Stimulated activated CD4-positive, alpha-beta T cell treated with anti-CD3 and anti-CD28 coated beads, Interleukin-12 subunit alpha, Interleukin-12 subunit beta, amount 100 ng/mL, for 4 hours (primary cell): ENCODE measurements at places on chromosomes 12 and 14.

DNA sequence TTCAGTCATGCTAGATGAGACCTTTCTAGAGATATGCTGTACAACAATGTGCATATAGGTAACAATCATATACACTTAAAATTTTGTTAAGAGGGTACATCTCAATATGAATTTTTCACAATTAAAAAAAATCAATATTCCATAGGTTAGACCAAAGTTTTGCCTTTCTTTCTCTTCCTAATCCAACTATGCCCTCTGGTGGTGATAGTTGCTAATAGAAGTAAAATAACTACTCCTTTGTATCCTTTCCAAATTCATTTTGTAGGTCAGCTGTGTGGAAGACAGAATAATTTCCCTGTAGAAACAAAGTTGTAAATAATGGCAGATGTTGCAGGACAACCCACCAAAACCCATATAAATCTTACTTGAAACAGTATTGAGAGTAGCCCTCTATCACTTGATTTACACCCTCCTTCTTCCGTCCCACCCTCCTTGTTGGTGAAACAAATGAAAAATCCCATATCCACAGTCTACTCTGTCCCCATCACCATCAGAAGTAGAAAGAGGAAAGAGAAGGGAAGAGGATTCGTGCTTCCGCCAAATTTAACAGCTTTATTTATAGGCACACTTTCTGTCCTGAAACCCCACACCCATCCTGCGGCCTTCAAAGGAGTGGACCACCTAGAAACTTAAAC lies 34.2 kb upstream of the KICS2 start:
- no peak for DNase-seq

DNA sequence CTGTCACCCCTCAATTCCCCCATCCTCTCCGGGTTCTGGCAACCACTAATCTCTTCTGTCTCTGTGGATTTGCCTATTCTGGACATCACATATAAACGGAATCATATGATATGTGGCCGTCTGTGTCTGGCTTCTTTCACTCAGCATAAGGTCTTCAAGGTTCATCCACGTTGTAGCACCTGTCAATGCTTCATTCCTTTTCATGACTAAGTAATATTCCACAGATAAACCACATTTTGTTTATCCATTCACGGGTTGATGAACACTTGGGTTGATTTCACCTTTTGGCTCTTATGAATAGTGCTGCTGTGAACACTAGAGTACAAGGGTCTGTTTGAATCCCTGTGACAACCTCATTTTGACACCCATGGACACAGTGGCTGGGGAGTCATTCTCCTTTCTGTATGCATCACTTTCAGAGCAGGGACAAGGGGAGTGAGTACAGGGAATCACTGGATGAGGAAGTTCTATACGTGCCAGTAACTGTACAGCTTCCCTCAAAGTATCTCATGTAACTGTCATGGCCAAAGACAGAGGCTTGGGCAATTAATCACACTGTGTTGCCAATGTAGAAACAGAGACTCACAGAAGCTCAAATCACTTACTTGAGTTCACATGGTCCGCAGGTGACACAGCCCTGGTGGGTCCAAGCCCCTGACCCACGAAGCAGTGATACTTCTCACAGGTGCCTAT lies 10.9 kb upstream of the TESC start:
- no peak for DNase-seq

DNA sequence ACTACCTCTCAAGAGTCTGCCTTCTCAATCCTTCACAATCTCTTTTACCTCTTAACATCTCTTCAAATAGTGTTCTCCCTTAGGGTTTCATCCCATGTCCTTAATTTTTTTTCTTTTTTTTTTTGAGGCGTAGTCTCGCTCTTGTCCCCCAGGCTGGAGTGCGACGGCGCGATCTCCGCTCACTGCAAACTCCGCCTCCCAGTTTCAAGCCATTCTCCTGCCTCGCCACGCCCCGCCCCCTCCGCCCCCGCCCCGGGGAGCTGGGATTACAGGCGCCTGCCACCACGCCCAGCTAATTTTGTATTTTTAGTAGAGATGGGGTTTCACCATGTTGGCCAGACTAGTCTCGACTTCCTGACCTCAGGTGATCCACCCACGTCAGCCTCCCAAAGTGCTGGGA lies 7.0 kb upstream of the BCAT1 start:
- DNase-seq: no peak

DNA sequence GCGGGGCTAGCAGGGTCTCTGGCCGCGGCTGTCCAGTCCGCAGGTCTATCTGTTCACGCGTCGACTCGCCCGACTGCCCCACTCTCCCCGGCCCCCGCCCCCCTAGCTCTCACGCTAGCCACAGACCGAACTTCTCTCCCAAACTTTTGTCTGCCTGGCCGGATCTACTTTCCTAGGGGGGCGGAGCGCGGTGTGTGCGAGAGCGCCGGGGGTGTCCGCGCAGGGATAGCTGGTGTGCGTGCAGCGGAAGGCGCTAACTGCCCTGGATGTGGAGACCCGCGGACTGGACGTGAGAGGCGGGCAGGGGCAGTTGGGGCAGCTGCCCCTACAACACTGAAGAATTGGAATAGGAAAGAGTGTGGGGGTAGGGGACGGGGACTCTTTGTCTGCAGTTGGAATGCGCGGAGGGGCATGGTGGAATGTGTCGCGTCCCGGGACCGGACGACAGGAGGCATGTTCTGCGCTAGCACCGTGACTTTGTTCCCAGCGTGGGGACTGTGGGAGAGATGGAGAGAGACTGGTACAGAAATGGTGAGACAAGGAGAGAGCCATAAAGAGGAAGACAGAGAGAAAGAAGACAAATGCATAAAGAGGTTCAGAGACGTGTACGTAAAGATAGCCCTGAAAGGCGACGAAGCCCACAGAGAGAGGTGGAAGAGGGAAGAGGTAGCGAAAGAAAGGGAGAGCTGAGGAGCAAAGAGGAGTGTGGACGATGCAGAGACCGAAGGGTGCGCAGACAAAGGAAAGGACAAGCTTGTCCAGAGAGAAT lies at the start of gene AJUBA:
TSS of gene AJUBA (minus strand) at position 75 of the 769 bp plus-strand sequence. CDS start 285 bp downstream, outside the sequence.
- peak; percentile 73 for DNase-seq

- no peak for DNase-seq
These were observed 12.7 kb upstream of the BDKRB2 start for GRCh38 chr14:96191841-96192462.

- no peak for DNase-seq
These were observed 49.1 kb downstream of the BTG1 start for GRCh38 chr12:92096346-92097136.

- DNase-seq: no peak
These were observed 291.6 kb upstream of the SLC16A7 start for GRCh38 chr12:59304077-59304721.

DNA sequence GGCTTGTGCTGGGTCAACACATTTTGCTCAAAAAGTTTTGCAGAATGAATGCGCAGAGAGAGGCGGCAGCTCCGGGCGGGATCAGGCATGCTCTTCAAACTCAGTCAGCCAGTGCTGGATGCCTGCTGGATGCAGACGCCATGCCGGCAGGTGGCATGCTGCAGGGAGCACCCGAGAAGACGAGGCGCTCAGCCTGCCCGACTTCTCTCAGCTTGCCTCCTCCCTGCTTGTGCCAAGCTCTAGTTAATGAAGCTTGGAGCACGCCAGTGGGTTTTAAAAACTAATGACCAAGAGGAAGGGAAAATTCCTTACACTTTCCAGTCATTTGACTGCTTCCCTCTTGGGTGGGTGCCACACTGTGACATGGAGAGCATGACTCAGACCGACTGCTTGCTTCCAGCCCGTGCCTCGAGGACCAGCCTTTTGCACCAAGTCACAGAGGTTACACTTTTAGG lies 39.8 kb downstream of the SLC24A4 start:
- DNase-seq: no peak

GRCh38 chr12:112788205-112788604 lies 3.3 kb upstream of the RPH3A start:
- DNase-seq: no peak

DNA sequence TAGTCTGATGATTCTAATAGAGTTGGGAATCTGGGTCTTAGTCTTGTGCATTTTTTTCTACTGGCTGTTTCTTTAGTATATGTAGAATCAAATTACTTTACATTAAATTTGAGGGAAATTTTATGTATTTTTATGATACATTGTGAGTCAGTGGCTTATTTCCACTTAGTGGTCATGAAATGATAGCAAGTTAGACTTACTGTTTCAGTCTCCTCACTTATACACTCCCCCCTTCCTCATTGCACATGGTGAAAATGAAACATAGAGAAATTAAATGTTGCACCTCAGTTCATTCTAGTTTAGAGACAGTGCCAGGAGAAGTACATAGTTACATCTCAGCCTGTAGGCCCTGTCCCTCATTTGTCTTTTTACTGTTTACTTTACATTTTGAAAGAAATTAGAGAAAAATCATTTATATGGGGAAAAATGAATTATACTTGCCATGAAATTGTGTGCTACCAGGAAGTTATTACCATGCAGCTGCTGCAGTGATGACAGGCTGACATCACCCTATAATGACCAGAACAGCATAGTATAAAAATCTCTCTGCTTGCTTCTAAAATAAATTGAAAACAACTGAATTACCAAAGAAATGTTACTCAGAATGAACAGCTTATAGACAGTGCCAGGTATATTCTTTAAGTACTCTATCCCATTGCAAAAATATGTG lies 113.2 kb downstream of the TRMT5 start:
- DNase-seq: no peak

DNA sequence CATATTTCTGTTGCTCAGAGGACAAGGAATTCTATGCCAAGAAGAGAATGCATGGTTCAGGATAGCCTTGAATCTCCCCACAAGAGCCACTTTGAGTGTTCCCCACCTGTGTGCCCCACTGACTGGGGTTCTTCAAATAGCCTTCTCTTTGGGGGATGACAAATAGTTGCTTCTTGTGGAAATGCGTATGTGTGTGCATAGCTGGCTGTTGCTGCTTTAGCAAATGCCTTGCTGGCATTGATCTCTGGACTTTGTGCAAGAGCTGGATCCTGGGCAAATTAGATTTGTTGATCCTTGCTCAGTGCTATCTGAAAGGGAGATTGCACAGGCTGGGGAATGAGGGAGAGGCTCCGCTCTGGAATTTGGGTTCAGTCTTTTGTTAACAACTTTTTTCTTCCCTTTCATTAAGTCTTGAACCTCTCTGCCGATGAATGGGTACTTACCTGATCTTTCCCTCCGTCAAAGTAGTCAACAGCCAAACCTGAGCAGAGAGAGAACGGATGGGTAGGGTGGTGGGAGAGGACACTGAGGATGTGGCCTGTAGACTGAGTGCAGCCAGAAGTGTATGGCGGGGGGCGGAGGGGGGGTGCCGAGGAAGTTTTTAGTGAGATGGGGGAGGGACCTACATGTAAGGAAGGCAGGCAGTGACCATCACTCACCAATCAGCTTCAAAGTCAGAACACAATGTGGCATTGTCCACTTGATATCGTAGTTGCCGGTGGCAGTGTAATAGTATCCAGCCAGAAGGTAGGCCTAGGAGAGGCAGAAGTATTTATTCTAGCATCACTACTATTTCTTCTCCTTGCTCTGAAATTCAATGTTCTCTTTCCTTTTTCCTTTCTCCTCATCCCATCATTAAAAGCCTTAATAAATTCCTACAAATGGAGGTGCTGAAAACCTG lies 10.7 kb downstream of the EMG1 start:
- DNase-seq: no peak

DNA sequence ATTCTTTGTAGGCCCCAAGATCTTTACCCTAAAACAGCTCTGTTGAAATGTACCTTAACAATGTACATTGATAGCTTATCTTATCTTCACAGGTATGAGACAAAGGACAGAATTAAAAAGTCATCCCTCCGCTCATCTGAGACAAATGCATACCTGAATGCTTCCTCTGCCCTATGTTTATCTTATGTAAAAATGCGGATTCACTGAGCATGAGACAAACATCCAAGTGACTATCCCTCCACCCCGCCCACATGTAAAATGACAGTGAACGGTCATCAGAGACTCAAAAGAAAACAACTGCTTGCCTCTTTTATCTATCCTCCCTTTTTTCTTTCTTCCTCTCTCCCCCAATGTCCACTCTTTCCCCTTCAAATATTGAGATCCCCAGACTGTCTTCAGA lies 37.2 kb upstream of the ZNF740 start:
- no peak for DNase-seq

GRCh38 chr12:109726106-109726497 lies 12.5 kb downstream of the FAM222A start:
- no peak for DNase-seq

GRCh38 chr12:29132316-29132715 lies 16.8 kb upstream of the FAR2 start:
- DNase-seq: no peak

GRCh38 chr12:34398366-34398705 lies 376.0 kb downstream of the ALG10 start:
- DNase-seq: no peak

GRCh38 chr12:51784688-51785087 lies 63.8 kb downstream of the FIGNL2 start:
- no peak for DNase-seq
